Stimulated activated CD4-positive, alpha-beta T cell treated with anti-CD3 and anti-CD28 coated beads, Interleukin-4, amount 100 ng/mL, for 4 hours (primary cell): ENCODE measurements at places on chromosomes 11 and 22.
A peak's percentile ranks its signal among the peaks of the same experiment; 100 is the strongest.

- no peak for DNase-seq
These were observed 1.7 kb downstream of the STX3 start for GRCh38 chr11:59756845-59757244.

GRCh38 chr22:46373921-46374662 is 38.6 kb downstream of the TRMU start:
- peak; percentile 11 for DNase-seq

- no peak for DNase-seq
These were observed 59.3 kb downstream of the PDGFD start for GRCh38 chr11:104104664-104105063.

DNA sequence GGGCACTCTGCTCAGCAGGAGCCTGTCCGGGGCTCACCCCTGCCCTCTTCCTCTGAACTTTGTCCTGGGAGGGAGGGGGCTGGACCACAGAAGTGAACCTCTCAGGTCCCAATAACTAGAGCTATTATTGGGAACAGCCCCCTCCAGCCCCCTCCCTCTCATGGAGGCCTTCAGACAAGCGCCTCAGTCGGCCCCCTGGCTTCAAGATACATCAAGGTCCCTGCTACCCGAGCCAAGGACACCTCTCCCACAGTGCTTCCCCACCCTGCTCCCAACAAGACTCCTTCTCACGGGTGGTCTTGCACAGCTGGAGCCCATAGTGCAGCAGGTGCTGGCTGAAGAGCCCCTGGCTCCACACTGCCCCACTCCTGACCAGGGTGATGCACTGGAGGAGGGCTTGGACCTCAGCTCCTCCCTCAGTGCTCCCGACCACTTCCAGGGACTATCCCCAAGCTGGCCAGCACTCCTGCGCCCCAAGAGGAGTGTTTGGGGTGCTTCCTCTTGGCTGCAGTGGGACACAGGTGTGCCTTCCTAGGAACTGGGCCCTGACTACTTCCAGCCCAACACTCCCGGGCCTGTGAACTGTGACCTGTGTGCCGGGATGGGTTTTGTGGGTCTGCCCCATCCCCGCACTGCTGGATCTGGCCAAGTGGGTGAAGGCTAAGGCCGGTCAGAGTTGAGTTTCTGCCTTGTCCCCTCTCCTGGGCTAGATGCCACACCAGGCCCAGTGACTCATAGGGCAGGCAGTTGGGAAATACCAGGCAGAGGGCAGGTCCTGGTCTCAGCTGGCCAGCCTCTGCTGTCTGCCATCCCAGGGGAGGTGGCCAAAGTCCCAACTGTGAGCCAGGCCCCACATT is 2.2 kb downstream of the PNPLA2 start:
- no peak for DNase-seq

DNA sequence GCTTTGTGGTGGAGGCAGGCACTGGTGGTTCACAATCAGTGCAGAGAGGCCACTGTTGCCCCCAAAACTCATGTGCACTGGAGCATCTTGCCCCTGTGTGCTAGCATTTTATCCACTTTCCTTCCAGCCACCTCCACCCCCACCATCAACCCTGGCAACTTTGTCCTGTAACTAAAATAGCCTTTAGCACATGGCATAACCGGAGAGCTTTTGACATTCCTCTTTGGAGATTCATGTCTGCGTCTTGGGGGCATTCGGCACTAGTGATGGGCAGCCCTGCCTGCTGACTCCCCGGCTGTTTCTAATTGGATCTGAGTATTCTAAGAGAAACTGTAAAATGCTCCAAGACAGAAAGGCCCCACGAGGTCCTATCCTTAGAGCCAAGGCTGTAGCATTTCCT is 15.8 kb downstream of the SHISA8 start:
- DNase-seq = no peak

DNA sequence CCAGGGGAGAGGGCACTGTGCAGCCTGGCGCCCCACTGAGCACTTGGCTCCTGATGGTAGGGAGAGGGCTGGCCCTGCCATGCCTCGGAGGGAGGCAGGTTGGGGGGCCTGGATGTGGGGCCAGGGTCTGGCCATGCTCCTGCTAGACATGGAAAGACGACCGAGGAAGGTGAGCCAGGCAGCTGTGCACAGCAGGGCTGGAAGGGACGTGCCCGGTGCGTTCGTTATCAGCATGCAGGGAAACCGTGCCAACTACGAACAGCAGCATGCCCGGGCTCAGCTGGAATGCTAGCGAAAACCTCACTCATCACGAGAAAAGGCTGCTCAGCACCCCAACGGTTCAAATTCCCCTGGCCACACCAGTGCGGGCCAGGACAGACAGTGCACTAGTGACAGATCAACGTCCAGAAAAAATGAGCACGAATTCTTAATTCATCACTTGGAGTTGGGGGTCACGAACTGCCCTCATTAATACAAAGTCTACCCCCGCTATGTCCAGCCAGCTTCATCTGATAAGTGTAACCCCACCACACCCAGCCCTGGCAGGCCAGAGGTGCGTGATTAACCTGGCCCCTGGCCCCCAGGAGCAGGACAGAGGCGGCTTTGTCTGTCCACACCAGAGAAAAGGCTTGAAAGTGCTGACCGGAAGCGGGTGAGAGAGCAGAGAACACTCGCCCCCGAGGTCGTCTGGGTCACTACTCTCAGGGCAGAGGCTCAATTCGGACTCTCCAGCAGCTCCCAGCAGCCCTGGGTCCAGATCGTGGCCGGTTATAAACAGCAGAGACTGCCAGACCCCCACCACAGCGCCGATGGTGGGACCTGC is 84.2 kb downstream of the CELSR1 start:
- DNase-seq = no peak

DNA sequence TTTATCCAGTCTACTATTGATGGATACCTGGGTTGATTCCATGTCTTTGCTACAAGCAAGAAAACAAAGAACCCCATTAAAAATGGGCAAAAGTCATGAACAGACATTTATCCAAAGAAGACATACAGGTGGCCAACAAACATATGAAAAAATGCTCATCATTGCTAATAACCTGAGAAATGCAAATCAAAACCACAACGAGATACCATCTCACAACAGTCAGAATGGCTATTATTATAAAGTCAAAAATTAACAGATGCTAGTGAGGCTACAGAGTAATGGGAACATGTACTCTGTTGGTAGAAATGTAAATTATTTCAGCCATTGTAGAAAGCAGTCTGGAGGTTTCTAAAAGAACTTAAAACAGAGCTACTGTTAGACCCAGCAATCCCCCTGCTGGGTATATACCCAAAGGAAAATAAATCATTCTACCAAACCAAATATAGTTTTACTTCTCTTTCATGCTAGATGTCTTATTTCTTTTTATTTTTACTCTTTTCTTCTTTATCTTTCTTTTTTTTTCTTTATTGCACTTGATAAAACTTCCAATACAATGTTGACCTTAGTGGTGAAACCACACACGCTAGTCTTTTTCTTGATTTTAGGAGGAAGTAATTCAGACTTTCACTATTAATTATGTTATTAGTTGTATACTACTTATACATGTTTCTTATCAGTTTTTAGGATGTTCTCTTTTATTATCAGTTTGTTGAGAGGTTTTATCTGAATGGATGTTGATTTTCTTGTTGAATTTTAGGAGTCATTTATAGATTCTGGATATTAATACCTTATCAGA is 14.3 kb downstream of the TRIM22 start:
- DNase-seq = no peak

- no peak for DNase-seq
These were observed 18.5 kb downstream of the BLID start for GRCh38 chr11:122097419-122098001.

- no peak for DNase-seq
These were observed 10.9 kb downstream of the PIH1D2 start for GRCh38 chr11:112062923-112063322.

GRCh38 chr11:106990331-106990730 is 27.9 kb downstream of the GUCY1A2 start:
- no peak for DNase-seq

DNA sequence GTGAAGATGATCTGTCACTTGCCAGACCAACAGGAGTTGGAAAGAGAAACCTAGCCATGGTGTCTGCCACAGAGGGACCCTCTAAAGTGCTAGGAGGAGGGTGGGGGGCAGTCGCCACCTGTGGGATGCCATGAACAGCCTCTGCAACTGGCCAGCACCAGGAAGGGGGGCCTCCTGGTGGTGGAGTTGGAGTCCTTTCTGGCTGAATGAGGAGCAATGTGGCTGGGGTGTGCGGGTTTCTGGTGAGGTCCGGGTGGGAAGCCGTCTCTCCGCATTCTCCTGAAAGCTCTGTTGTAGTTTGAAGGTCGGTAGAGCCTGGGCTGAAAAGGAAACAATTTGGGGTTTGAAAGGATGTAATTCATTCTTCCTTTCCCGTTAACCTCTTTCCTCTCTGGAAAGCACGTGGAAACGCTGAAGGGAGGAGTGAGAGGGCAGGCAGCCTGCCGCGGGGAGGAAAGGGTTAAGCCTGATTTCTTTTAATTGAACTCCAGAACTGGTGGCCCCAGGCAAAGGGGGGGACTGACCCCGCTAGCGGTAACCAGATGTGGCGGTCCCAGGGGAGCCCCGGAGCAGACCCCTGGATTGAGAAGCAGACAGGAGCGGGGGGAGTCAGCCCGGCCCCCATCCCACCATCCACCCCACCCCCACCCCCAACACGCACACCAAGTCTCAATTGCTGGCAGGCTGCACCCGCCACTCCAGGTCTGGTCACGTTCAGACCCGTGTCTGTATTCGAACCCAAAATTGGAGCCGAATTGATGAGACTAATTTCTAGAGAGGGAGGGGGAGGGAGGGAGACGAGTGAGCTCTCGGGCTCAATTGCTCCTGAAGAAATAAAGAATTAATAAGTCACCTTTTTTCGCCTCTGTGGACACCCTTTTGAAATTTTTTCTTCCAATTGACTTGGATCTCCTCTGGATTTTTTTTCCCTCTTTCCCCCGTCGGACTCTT is 1.8 kb upstream of the FLI1 start:
- no peak for DNase-seq

- DNase-seq = no peak
These were observed 15.9 kb upstream of the LRRC32 start for GRCh38 chr11:76686261-76687079.

GRCh38 chr22:22798232-22798616 is 89.4 kb upstream of the IGLL5 start:
- no peak for DNase-seq

- no peak for DNase-seq
These were observed 113.5 kb downstream of the SHANK2 start for GRCh38 chr11:71138737-71139425.
